ENCODE measurements at places on chromosomes 13 and 19. TPM values are rescaled to one million over a fixed set of nuclear protein-coding genes. Genes with fewer than 3 reads are reported as not detected.

Gene KLK10
- total RNA-seq = not detected

Gene ZNF682
- total RNA-seq = 1.8 TPM

Gene ELSPBP1
- not detected for total RNA-seq

Gene DIAPH3
- total RNA-seq = 7.4 TPM

Gene URAD
- total RNA-seq = not detected

Gene KL
- 0.12 TPM for total RNA-seq
